Left kidney (tissue), 8 donors: ENCODE measurements at places on chromosomes 5 and 9. TPM values are rescaled to one million over a fixed set of nuclear protein-coding genes. Genes with fewer than 3 reads are reported as not detected.

GRCh38 chr5:178309271-178310013, 76.8 kb upstream of the PHYKPL start:
- no peak for DNase-seq

DNA sequence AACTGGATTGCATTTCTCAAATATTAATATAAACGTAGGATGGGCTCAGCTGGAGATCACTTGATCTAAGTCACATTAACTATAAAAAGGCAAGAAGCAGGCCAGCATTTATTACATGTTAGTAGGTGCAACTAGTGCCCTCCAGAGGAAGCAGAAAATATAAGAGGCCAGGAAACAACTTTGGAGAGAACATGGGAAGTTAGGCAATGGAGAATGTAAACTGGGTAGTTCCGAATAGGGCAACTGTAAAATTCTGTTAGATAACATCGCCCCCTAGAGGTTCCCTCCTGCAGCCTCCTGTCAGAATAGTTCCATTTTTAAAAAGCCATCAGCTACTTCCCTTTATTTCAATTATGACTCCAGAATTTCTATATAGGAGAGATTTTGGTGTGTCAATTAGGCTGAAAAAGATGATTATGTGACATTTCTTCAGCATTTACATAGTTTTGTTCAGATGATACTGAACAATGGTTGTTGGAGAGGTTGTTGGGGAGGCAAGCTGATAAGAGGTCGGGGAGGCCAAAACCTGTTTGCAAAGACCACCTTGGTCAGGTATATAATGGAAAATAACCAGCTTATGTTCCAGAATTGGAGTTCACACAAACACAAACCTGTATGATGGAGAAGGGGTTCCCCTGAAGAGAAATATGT, 22.4 kb downstream of the CCL28 start:
- peak; percentile 82 for DNase-seq

DNA sequence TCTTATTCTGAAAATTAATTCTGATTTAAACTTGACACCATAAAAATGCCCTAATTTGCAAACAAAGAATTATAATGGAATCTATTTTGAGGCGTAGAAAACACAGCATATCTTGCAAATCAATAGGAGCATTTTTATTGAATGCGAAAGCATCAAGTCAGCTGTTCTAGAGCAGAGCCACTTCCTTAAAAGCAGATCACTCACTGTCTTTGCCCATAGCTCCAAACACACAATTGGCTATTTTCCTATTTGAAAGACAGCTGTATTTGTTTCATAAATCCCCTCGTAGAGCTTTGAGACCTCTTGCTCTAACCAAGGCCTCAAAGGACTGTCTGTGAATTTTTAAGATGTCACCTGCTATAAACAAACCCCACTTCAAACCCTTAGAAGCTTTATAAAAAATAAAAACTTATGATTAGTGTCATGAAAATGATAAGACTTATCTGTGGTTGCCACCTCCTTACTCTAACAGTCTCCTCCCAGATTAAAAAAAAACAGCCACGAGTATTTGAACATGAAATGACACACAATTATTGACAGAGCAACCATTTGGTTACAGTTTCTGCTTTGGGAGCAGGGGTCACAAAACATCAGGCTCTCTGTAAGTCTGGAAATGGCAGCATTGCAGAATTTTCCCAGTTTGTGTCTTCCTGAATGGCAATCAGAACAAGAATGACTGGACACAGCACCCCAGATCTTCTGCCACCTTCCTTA, 75.6 kb upstream of the RASEF start:
- no peak for DNase-seq

DNA sequence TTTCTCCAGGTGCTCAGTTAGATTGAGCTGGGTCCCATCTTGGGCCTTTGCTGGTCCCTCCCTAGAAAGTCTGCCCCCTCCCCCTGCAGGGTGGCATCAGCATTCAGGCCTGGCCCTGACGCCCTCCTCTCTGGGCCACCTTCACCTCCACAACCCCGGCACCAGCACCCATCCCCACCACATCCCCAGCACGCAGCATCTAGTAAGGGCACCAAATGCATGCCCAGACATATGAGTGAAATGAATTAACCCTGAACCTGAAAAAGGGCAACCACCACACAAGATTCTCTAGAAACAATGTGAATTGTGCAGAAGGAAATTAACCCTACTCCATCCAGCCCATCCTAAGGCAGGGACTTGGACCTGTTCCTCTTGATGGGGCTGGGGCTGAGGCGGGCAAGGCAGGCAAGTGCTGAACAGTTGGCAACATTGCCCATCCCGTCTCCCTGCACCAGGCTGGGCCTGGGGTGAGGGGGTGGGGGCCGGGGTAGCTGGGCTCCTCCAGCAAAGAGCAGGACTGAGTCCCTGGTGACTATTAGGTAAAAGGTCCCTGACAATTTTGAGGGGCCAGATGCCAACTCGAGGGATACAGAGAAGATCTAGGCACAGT, 125.9 kb downstream of the KCNIP1 start:
- no peak for DNase-seq

GRCh38 chr9:114207034-114207810, 51.9 kb downstream of the COL27A1 start:
- DNase-seq = no peak

- DNase-seq = no peak
These were observed 46.8 kb downstream of the APTX start for GRCh38 chr9:32954642-32955041.

GRCh38 chr9:16864649-16865434, 5.6 kb downstream of the BNC2 start:
- no peak for DNase-seq

DNA sequence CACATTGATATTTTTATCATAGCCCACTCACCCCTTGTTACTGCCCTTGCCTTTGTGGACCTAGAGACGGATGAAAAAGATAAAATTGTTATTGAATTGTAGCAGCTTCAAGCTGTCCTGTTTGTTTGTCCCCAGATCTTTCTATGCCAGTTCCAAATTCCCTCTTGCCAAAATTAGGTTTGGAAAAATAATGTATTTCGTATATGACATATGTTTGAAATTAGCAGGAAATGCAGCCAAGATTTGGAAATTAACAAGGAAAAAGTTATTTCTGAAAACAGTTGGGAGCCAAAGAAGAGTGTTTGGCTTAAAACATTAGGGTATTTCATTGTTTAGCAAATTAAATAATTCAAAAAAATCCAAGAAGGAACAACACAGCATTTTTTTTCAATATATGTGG, 33.5 kb downstream of the SPATA31D1 start:
- DNase-seq = no peak

DNA sequence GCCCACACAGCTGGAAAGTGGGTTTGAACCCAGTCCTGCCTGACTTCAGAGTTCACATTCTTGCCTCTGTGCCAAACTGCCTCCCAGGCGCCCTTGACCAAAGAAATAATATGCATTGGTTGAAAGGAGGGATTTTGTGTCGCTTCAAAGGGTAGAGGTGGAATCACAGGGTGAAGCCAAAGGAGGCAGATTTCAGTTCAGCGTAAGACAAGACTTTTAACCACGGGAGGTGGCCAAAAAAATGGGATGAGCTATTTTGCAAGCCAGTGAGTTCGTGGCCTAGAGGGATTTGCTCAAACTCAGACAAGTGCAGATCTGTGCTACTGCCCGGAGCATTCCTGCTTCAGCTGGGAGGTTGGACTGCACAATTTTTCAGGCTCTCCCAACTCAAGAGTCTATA, 57.6 kb upstream of the RANBP3L start:
- no peak for DNase-seq

DNA sequence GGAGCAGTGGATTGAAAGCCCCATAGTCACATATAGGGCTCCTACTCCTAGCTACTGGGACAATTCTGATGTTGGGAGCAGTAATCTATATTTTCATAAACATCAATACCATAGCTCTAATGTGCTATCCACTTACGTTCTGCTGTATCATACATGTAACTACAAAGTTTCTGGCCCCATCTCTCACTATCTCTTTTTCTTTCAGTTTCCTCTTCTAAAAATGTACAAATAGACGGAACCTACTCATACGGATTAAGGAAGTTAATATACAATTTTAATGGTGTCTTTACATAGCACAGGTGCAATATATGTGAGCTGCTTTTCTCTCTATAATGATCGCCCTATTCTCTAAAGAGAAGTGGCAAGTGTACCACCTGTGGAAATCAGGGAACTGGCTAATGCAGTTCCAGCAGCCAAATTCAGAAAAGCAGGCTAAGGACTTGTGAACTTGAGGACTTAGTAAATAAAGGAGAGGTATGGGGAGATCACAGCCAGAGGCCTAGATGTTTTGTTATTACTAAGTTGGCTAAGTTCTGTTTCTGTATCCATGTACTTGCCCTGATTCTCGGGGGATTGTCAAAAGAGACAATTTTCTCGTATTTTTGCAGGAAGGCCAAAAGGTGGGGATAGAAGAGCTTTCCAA, 1021.9 kb downstream of the CDH12 start:
- no peak for DNase-seq

DNA sequence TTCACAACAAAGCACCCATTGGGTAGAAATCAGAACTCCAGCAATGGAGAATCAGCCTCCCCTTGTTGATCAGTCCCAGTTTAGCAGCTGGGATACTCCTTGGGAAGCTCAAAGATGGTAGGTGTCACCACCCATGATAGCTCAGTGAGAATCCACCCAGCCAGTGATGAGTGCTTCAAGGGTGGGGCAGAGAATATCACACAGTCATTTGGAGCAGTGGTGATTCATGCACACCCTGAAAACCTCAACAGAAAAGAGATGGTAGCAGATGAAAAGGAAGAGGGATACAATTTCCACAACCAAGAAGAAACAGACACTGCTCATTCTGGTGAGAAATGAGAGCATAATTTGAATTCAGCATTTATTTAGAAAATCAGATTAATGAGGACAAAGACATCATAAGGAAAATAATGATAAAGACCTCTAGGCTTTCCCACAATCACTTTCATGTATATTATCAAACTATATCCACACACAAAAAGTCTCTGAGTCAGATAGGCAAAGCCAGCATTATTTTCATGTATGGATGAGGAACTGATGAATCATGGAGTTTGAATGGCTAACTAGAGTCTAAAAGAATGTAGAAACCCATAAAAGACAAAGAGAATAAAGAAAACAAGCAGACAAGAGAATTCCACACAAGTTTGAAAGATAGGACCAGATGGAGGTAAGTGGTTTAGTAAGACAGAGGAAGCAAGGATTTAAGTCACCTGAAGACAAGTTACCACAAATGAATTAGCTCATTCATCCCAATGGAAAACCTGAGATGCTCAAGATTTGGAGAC, 82.9 kb downstream of the FEM1C start:
- DNase-seq = no peak

GRCh38 chr9:70400107-70400892, 14.2 kb downstream of the KLF9 start:
- no peak for DNase-seq

GRCh38 chr5:119284031-119284430, 71.8 kb upstream of the TNFAIP8 start:
- no peak for DNase-seq

DNA sequence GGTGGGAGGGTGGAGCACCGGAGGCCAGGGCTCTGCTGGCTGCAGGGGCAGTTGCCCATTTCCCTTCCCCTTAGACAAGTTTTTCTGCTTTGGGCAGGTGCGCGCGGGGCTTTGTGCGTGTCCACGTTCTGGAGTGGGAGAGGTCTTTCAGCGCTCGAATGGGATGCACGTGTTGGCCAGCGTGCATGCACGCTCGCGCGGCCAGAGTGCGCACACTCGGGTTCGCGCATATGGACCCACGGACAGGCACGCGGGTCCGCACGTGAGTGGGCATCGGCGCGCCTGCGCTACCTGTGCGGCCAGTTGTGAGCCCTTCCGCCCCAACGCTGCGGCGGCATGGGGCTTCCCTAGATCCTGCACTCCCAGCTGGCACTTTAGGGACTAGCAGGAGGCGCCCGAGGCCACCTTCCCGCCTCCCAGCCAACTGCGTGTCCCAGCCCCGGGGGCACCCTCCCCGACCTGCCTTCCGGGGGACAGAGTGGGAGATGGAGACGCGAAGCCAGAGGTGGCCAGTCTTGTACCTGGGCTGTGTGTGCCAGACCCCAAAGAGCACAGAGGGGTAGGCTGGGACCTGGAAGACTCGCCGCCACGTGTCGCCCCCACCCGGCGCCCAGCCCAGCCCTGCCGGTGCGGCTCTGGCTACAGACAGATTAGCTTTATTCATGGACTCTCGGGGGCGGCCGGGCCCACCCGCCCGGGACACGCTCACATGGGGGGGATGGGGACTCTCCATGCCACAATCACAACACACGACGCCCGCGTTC, 9.8 kb upstream of the GPRIN1 start:
- no peak for DNase-seq

Gene ITGA2
- 32.4 TPM for polyA plus RNA-seq

Gene PRLR
- 53.4 TPM for polyA plus RNA-seq

Gene PCSK1
- polyA plus RNA-seq = 0.38 TPM

Gene SLC27A6
- polyA plus RNA-seq = 1.7 TPM

Gene TAS2R1
- 0.42 TPM for polyA plus RNA-seq
